NCI-H2029 (cell line): ENCODE measurements at places on chromosomes 5 and 9.
A peak's percentile ranks its signal among the peaks of the same experiment; 100 is the strongest.

GRCh38 chr9:92171822-92172221, 56.6 kb upstream of the SPTLC1 start:
- DNase-seq = no peak

DNA sequence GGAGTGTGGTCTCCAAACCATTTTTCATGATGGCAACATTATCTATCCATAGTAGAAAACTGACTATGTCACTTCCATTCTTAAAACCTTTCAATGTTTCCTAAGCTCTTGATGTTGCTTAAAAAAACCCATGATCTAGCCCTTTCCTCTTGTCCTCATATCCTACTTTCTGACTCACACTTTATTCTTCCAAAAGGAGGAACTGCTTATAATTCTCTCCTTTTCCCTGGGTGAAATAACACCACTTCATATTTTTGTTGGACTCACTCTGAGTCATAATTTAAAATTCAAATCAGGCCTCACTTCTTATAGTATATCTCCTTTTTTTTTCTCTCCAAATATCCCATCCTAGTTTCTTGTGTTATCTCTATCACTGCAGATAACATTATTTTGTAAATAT, 513.9 kb downstream of the MAN2A1 start:
- DNase-seq = no peak

DNA sequence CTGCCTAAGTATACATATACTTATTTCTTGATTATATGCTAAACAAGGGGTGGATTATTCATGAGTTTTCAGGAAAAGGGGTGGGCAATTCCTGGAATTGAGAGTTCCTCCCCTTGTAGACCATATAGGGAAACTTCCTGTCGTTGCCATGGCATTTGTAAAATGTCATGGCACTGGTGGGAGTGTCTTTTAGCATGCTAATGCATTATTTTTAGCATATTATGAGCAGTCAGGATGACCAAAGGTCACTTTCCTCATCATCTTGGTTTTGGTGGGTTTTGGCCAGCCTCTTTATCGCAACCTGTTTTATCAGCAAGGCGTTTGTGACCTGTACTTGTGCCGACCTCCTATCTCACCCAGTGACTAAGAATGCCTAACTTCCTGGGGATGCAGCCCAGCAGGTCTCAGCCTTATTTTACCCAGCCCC, 80.9 kb downstream of the ALDH7A1 start:
- no peak for DNase-seq

GRCh38 chr5:74333430-74333829, 307.1 kb downstream of the ENC1 start:
- DNase-seq = no peak

DNA sequence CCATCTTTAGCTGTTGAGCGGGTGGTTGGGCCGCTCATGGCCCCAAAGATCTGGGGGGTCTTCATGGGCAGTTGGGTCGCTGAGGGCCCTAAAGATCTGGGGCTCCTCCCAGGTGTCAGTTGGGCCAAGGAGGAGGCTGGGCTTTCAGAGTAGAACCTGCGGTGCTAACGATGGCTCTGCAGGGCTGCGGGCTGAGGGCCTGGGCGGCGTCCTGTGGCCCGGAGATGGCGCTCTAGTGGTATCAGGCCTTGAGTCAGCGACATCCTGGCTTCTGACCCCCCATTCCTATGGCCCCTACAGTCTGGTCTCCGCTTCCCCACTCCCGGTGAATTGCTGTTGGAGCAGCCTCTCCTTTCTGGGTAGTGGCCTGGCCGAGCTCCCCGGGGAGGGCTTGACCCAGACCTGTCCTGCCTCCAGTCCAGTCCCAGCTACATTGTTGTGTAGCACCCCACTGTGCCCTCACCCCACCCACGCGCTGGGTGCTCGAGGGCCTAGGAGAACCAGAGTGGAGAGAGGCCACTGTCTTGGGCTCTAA, 640 bp downstream of the C5orf58 start:
- no peak for DNase-seq

GRCh38 chr9:89622933-89623861, 18.4 kb downstream of the GADD45G start:
- no peak for DNase-seq

GRCh38 chr5:179840766-179841165, 17.9 kb downstream of the MRNIP start:
- DNase-seq = no peak

DNA sequence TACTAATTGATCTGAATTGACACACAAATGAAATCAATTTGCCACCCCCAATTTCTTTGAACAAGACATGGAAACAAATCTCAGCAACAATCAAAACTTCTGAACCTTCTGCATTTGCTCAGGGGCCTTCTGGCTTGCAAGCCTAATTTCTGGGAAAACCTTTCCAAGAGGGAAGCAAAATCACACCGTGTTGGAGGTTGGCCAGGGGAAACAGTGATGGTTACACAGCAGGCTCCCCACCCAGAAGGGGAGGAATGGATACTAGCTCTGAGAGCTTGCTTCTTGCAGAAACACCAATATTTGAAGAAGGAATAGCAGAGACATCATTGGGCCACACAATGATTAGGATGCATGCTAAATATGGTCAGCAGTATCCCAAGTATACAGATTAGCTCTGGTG, 488.6 kb upstream of the TRPC7 start:
- DNase-seq = no peak

DNA sequence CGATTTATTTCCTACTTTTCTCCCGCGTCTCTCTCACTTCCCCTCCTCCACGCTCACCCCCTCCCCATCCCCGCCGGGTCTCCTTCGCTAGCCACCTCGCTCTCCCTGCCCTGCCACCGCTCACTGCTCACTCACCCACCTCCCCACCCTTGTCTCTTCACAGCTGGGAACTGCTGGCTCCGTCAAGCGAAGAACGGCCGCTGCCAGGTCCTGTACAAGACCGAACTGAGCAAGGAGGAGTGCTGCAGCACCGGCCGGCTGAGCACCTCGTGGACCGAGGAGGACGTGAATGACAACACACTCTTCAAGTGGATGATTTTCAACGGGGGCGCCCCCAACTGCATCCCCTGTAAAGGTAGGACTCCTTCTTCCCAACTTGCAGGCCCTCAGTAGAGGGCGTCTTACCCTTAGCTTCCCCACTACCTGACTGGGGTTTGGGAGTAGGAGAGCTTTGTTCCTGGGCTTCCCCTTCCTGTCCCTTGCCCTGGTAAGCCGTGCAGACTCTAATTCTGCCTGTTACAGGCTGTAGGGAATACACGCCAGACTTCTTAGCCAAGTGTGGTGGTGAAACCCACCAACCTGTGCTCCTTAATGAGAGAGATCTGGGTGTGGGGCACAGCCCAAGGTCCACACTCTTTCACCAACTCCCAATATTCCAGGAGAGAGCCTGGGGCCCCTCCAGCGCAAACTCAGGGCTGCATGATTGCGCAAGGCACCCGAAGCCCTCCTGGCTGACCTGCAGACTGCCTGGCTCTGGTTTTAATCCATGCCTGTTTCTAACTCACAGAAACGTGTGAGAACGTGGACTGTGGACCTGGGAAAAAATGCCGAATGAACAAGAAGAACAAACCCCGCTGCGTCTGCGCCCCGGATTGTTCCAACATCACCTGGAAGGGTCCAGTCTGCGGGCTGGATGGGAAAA, 2.5 kb downstream of the FST start:
- DNase-seq = no peak

GRCh38 chr9:123322273-123323195, 33.5 kb upstream of the CRB2 start:
- DNase-seq = peak; percentile 11

DNA sequence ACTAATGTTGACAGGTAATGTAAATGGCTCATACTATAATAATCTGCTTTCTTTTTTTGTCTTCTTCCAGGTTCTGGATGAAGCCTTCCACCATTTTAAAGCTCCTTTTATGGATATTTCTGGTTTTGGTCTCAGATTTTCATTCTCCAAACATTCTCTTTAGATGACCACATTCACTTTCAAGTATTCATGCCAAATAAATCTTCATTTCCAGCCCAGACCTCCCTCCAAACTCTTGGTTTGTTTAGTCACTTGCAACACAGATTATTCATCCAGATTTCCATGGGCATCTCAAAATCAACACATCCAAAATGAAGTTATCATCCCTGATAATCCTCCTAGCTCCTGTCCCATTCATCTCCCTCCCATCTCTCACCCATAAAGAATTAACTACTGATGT, 40.3 kb upstream of the SVEP1 start:
- no peak for DNase-seq

DNA sequence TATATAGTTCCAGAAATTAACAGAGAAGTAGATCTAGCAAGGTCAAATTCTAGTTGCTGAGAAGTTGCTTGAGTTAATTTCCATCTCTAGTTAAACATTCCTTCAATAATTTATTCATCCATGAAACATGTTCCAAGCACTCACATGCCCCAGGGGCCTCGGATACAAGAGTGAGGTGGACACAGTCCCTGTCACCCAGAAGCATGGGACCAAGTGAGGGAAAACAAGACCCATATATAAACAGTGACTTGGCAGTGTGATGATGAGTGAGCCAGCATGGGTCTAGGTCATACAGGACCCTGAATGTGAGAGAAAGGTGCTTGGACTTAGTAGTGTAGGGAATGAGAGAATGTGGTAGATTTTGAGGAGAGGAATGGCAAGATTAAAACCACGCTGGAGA, 216.9 kb downstream of the TTLL11 start:
- no peak for DNase-seq

DNA sequence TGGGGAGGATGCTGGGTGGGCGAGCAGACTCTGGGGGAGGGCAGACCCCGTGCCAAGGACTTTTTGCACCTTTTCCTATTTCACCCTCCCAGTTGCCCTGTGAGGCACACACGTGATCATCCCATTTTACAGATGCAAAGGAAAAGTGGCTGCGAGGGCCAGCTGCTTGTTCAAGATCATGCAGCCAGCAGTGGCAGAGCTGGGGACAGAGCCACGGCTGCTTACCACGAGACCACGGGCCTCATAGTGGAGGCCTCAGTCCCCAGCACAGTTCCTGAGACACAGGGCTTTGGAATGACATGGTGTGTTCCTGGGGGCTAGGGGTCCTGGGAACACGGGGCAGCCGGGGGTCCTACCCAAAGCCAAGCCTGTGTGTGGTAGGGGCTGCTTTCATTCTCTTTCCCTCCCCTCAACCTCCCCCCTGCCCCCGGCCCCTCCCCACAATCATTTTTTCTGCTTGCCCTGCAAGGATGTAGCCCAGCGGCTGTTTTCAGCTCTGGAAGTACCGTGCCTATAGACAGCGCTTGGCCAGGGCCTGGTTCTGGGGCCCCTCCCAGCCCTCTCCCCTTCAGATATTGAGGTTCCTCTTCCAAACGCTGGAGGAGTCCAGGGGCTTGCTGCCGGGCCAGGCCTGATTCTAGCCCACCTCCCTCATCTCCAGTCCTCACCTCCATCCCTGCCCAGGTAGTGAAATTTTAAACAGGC, 58.5 kb upstream of the IER5L start:
- DNase-seq = no peak

- DNase-seq = no peak
Measured at GRCh38 chr9:137316012-137316981, 14.2 kb upstream of the NRARP start.

GRCh38 chr9:93533863-93534262, 42.5 kb upstream of the PHF2 start:
- DNase-seq = no peak

DNA sequence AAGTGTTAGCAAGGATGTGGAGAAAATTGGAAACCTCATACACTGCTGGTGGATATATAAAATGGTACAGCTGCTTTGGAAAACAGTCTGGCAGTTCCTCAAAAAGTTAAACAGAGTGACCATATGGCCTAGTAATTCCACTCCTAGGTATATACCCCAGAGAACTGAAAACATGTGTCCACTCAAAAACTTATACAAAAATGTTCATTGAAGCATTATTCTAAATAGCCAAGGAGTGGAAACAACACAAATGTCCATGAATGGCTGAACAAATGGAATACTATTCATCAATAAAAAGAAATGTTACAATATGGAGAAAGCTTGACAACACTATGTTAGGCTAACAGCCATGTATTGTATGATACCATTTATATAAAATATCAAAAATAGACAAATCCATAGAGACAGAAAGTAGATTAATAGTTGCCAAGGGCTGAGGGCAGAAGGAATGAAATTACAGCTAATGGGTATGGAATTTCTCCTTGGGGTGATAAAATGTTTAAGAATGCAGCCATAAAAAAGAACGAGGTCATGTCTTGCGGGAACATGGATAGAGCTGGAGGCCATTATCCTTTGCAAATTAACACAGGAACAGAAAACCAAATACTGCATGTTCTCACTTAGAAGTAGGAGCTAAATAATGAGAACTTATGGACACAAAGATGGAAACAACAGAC, 33.6 kb upstream of the FBP1 start:
- no peak for DNase-seq

DNA sequence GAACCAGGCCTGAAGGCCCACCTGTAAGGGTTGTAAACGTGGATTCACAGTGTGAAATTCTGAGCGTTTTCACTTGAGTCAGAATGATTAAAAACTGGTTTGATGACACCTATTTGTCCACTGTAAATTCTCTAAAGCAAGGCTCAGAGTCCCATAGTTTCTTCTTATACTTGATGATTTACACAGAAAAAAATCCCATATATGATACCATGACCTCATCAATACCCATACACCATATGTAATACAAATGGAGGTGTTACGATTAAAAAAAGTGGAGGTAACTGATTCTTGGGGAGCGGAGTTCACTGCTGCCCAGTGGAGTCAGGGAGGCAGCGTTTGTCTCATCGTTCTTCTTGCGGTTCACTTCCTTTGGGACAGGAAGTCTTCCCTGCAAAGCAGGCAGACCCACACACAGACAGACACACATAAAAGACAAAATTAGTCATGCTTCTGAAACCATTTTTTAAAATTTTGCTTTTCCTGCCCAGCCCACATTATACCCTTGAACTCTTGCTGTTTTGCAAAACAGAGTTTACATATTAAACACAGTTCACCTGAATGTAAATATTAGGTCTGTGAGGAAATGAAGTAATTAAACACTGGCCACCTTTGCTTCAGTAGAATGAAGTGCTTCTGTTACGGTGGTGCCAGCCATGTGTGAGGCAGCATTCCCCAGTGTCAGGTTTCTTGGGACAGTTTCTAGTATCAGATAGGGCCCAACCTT, 26.2 kb downstream of the NREP start:
- DNase-seq = peak; percentile 75

GRCh38 chr5:112492291-112492690, 73.2 kb upstream of the EPB41L4A start:
- DNase-seq = no peak

GRCh38 chr5:83401122-83401731, 70.3 kb upstream of the VCAN start:
- DNase-seq = no peak

DNA sequence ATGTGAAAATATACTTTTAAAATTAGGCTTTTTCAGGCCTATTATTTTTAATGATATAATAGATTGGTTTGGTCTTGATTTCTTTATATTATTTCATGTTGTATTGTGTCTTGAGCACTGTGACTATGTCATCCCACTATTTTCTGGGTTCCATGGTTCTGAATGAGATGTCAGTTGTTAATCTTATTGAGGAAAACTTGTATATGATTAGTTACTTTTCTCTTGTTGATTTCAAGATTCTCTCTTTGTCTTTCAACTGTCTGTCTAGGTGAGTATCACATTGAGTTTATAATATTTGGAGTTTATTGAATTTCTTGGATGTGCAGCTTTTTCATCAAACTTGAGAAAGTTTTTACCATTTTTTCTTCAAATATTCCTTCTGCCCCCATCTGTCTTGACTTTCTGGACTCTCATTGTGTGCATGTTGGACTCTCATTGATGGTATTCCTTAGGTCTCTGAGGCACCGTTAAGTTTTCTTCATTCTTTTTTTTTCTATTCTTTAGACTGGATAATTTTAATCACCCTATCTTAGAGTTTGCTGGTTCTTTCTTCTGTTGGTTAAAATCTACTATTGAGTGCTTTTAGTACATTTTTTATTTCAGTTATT, 175.8 kb downstream of the TMEM167A start:
- DNase-seq = no peak

- no peak for DNase-seq
Measured at GRCh38 chr5:54668096-54668495, 150.5 kb downstream of the SNX18 start.

- no peak for DNase-seq
Measured at GRCh38 chr9:91261417-91261816, 100.3 kb downstream of the AUH start.
